ENCODE measurements at places on chromosomes 7 and 10.

- no peaks in the 10 kb centered on the region for H3K27me3 ChIP-seq
- no peaks in the 10 kb centered on the region for H3K36me3 ChIP-seq
- no peaks in the 10 kb centered on the region for H3K4me1 ChIP-seq
- H3K27ac ChIP-seq: no peak overlapping the region
- DNase-seq: no peak
- no peak overlapping the region for H3K4me3 ChIP-seq
These were observed 57.1 kb downstream of the AFAP1L2 start for GRCh38 chr10:114347241-114347640.

- no peaks in the 10 kb centered on the region for H3K4me1 ChIP-seq
- no peak overlapping the region for H3K4me3 ChIP-seq
- no peaks in the 10 kb centered on the region for H3K27me3 ChIP-seq
- DNase-seq: no peak
These were observed 128.5 kb downstream of the DKK1 start for GRCh38 chr10:52442576-52442975.

- H3K27me3 ChIP-seq: no peaks in the 10 kb centered on the region
- H3K36me3 ChIP-seq: no peaks in the 10 kb centered on the region
- H3K4me1 ChIP-seq: peaks cover 96% of the 10 kb centered on the region
- no peak for DNase-seq
- H3K27ac ChIP-seq: no peak overlapping the region
These were observed 14.6 kb downstream of the EPC1 start for GRCh38 chr10:32332299-32332750.

DNA sequence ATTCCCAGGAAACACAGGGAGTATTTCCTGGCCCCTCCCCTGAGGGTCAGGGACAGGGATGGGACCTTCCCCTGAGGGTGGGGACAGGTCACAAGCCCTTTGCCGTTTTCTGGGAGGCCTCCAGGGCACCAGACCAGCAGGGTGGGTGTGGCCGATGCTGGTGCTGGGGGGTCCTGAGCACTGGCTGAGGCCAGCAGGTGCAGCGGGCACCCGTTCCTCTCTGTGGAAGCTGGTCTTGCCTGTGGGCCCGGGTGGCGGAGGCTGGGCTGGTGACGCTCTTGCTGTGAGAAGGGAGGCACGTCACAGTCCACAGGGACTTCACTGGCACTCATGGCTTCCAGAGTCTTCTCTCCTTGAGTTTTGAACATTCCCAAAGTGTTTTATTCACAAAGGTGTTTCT lies 44.2 kb upstream of the CFAP46 start:
- no peaks in the 10 kb centered on the region for H3K4me1 ChIP-seq
- no peaks in the 10 kb centered on the region for H3K36me3 ChIP-seq
- no peak for DNase-seq
- H3K27ac ChIP-seq: no peak overlapping the region
- no peak overlapping the region for H3K4me3 ChIP-seq
- H3K27me3 ChIP-seq: no peaks in the 10 kb centered on the region

DNA sequence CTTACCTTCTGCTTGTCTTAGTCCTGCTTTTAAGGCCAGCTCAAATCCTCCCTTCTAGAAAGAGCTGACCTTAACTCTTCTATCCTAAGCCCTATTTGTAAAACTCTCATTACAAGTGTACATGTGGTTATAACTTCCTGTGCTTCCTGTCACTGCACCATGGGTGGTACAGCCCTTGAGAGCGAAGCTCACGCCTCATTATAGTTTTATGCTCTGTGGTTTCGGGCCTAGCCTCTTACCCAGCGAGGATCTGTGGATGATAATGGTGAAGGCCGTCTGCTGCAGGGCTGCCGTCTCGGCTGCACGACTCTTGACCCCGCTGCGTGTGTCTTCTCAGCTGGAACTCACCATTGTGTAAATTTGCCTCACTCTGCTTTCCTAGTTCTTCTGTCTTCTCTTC lies 74.6 kb downstream of the CUL1 start:
- H3K27ac ChIP-seq: no peak overlapping the region
- H3K4me1 ChIP-seq: no peaks in the 10 kb centered on the region
- no peak for DNase-seq
- peaks cover 61% of the 10 kb centered on the region for H3K36me3 ChIP-seq

GRCh38 chr10:25817200-25817599 lies 116.8 kb upstream of the MYO3A start:
- no peak overlapping the region for H3K27ac ChIP-seq
- H3K4me1 ChIP-seq: no peaks in the 10 kb centered on the region
- H3K36me3 ChIP-seq: no peaks in the 10 kb centered on the region
- no peaks in the 10 kb centered on the region for H3K27me3 ChIP-seq
- no peak for DNase-seq
